ENCODE measurements at places on chromosomes 12 and 14.

GRCh38 chr14:99758121-99758821 is 34.9 kb upstream of the EML1 start:
- DNase-seq: no peak

DNA sequence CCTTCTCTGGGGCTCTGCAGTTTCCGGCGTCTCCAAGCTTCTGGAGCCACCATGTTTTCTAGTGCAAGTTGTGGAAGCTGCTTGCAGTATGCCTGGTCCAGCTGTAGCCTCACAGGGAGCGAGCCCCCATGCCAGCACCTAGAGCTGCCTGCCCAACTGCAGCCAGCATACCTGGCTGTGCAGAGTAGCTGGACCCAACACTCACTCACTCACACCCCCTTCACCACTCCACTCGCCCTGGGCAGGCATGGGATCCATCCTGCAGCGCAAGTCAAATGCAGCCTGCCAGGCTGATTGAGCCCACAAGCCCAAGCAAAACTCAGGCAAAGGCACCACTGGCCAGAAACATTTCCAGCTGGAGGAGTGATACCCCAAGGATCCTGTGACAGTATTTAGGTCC is 797.3 kb downstream of the SLC16A7 start:
- DNase-seq: no peak

GRCh38 chr14:52073251-52073650 is 4.4 kb upstream of the NID2 start:
- DNase-seq: no peak

DNA sequence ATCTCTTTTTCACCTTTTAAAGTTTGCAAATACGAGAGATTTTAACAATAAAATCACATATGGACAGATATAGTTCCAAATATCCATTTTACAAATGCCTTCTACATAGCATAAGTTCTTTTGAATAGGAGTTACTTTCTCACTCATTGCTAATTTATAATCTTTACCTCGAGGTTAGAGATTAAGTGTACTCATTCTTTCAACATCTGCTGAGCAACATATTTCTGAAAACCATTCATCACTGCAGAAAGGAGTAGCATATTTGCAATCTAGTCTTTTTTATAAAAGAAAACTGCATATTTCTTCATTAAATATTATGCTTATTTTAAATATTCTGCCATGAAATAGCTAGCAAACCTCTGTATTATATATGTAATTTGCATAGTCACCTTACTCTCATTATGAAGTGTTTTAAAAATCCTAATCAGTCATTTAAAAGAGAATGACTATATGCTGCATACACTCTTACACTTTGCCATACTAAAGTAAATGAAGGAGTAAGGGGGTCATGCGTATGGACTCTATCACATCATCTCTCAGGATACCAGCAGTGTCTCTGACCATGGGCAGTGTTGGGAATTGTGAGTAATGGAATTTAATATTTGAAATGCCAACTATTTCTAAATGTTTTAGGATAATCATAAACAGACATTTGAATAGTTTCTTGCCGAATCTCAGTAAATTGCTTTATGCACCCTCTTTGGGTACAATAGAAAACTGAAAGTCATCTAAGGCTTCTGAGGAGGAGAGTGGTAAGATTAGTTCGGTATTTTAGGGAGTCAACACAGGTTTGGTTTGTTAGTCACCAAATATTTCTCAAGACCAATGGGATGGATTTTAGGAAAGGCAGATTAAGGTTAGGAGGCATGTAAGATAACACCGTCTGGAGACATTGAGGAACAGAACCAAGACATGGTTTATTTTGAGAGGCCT is 524.8 kb upstream of the ATP2B1 start:
- DNase-seq: no peak

GRCh38 chr12:84502180-84502860 is 410.3 kb downstream of the SLC6A15 start:
- no peak for DNase-seq

DNA sequence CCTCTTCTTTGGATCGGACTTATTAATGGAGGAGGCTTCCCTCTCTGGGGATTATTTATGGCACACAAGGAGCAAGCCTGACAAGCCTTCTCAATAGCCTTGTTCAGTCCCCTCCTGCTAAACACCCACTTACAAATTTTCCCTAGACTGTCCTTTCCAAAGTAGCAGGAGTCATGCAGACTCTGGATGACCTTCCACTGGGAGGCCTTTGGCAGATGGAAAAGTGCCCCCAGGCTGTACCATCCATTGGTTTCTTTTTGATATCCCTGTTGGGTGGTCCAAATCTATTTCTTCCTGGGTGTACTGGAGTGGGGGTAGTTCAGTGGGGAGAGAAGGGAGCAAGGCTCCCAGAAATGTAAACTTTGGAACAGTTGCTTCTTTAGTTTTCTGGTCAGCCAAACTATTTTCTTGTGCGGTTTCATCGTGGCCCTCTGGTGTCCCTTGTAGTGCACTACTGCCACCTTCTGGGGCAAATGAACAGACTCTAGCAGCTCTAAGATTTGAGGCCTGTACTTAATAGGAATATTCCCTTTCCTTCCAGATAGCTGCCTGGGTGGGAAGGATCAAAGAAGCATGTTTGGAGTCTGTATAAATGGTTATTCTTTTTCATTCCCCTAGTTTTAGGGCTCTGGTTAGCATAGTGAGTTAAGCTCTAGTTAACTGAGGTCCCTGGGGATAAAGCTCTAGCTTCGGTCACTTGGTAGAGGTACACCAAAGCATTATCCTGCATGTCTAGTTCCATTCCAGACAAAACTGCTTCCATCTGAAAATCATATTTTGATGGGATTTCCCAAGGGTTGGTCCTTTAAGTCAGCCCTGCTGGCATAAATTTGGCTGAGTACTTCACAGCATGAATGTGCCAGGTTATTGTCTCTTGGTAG is 409.5 kb downstream of the SLC6A15 start:
- DNase-seq: no peak

DNA sequence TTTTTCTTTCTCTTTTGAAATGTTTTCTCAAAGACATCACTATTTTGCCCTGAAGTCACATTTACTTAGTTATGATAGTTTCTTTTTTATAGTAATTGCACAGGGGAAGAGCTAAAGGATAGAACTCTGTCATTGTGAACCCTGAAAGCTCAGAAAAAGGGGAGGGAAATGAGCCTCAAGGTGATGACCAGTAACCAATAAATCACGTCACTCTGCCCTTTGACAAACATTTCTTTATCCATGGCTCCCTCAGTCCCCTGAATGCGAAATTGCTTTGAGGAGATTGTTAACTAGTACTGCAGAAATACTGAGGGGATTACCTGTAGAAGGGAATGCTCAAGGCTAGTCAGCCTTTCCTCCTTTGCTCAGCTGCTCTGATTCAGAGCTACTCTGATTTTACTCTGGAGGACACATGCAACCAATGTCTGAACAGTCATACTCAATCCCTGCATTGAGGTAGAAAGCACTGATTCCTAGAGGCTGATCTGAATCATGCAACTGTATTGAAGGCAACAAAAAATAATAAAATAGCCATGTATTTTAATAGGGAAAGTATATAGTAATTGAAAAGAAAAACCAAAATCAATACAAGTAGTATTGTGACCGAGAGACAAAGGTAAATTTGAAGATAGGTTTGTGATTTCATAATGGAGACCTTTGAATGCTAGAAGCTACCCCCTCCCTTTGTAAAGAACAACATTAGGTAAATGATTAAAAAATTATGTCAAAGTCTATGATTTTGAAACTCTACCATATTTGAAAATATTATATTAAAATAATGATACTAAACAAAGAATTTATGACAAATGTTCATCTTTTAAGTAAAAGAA is 24.7 kb downstream of the SLCO1B1 start:
- DNase-seq: no peak

DNA sequence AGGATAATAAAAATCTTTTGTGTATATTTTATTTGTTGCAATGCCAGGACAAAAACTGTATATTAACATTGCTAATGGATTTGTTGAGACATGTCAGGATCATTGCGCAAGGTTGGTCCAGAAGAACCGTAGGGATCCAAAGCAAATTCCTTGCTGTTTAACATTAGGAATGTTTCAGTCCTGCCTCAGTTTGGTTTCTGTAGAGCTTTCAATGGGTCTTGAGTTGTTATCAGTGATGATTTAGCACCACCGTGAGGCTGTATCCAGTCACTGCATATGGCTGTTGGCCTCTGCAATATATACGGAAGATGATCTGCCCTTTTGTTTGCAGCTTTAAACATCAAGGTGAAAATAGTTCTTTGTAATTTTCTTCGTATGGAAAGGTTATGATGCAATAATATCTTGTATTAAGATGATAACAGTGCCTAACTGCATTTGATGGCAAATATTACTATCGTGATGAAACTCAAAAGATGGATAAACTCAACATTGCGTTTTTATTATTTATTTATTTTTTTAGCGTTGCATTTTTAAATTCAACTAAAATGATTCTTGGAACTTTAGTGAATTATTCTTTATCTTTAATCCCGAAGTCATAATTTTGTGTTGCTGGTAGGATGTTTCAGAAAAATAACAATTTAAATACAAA is 231.2 kb downstream of the AKAP6 start:
- no peak for DNase-seq

DNA sequence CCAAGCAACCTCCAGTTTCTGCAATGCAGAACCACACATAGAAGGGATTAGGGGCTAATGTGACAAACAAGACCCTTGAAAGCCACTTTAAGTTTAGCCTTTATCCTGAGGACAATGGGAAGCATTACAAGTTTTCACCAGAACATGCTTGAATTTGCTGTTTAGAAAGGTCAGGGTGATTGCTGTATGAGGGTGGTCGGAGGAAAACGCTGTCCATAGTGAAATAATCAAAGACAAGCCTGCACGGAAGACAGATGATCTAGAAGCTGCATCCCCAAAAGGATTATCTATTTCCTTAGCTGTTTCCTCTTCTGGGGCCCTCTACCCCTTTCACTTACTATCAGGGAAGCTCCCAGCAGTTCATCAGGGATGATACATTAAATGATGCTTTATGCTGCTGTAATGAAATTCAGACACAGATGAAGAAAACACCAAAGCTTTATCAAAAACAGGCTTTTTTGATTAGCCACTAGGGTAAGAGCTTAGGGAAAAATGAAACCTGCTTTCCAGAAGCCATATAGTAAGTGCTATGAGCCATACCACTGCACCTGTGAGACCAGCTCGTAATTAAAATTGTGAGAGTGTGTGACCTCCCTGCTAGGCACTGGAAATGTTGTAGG is 6.5 kb downstream of the HAL start:
- no peak for DNase-seq

GRCh38 chr14:21087294-21088091 is 11.0 kb downstream of the ZNF219 start:
- DNase-seq: no peak

GRCh38 chr14:28365510-28365909 is 401.1 kb upstream of the FOXG1 start:
- DNase-seq: no peak

GRCh38 chr12:67430708-67431335 is 161.7 kb downstream of the CAND1 start:
- no peak for DNase-seq

- no peak for DNase-seq
Measured at GRCh38 chr12:124381456-124382296, 86.8 kb downstream of the RFLNA start.

GRCh38 chr14:53807542-53807941 is 149.1 kb downstream of the BMP4 start:
- DNase-seq: no peak

DNA sequence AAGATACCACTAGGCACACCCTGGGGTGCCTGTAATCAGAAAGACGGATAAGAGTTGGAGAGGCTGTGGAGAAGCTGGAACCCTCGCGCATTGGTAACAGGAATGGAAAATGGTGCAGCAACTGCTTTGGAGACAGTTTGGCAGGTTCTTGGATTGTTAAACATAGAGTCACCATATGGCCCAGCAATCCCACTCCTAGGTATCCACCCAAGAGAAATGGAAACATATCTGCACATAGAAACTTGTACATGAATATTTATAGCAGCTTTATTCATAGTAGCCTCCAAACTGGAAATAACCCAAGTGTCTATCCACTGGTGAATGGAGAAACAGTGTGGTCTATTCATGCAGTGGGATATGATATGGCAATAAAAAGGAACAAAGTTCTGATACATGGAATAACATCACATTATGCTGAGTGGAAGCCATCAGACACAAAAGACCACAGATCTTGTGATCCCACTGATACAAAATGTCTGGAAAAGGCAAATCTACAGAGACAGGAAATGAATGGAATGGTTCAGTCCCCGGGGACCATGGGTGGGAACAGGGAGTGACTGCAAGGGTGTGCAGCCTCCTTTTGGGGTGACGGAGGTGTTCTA is 45.4 kb downstream of the JAG2 start:
- no peak for DNase-seq

GRCh38 chr14:20400589-20400964 is 12.7 kb downstream of the TEP1 start:
- DNase-seq: no peak

- no peak for DNase-seq
Measured at GRCh38 chr12:94553130-94553519, 93.5 kb upstream of the CEP83 start.

DNA sequence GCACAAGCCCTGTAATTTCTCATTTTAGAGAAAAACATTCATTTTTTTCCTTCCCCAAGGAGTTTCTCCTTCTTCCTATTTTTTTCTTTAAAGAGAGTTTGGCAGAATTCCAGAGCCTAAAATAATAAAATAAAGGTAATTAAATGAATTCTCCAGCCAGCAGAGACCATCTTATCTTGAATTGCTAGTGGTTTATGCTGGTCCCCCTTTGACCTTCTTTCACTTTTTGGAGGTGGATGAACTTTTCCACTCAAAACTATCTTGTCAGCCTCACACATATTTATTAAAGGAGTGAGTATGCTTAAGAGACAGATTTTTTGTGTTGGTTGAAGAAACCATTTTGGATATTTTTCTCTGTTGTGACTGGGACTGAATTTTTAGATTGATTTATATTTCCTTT is 47.6 kb downstream of the ADIPOR2 start:
- no peak for DNase-seq

DNA sequence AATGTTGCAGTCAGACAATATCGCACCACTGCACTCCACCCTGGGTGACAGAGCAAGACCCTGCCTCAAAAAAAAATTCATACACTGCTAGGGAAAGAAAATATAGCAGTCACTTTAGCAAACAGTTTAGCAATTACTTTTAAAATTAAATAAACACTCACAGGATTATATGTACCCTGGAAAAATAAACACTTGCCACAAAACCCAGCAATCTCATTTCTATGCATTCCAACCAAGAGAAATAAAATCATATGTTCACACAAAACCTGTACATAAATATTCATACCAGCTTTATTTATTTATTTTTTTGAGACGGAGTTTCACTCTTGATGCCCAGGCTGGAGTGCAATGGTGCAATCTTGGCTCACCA is 20.2 kb downstream of the ATXN2 start:
- no peak for DNase-seq
